Endodermal cell (in vitro differentiated cells): ENCODE measurements at places on chromosomes 3 and 15.

DNA sequence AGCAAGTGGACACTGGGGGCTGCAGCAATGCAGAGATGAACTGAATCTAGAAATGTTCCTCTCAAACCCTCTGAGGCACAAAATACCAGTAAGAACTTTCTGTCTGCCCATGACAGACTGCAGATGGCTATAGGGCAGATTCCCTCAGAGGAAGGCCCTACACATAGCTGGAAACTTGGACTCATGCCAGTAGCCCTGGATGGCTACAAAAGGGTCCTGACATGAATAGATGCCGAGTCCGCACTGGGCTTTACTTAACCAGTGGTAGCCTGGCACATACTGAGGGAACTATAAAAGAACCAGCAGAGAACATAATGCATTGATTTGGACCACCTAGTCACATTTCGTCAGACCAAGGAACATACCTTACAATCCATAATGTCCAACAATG, 66.7 kb downstream of the C3orf80 start:
- DNase-seq: no peak

GRCh38 chr3:65174713-65175112, 486.9 kb upstream of the ADAMTS9 start:
- DNase-seq: no peak

DNA sequence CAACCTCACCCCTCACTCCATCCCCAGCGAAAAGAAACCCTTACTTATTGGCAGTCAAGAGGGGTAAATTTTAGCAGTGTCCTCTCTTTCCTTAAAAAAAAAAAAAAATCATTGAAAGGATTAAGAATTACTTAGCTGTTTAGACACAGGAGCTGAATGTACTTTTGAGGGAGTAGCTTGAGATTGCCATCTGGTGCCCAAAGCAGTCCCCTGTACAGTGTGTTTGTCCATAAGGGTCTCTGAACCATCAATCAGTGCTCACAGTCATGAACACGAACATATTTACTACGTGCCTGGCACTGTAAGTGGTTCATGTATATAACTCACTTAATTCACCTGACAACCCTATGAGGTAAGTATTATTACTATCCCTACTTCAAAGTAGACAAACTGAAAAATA, 463.5 kb downstream of the RAP2B start:
- DNase-seq: no peak

GRCh38 chr3:67655364-67656121, 1.1 kb upstream of the SUCLG2 start:
- DNase-seq: no peak

GRCh38 chr3:115164374-115165221, 17.5 kb upstream of the ZBTB20 start:
- no peak for DNase-seq

GRCh38 chr3:100103558-100104441, 10.5 kb downstream of the FILIP1L start:
- no peak for DNase-seq

DNA sequence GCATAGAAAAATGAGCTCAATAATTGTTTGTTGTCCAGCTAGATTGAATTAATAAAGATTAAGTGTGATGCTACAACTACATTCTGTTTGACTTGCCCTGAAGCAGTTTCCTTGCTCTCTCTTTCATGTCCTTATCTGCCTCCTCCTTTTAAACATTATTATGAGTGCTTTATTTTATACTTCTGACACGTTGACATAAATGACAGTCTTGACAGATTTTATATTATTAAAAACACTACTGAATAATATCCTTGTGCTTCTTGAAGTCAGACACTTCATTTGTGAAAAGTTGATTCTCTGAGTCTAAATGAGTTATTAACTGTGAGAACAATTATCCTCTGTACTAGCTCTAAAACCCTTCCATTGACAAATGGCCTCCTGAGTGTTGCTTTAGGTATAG, 58.2 kb downstream of the PLCL2 start:
- no peak for DNase-seq

GRCh38 chr15:47959617-47960413, 161.0 kb upstream of the SLC24A5 start:
- no peak for DNase-seq

GRCh38 chr3:47092090-47092489, 71.8 kb downstream of the SETD2 start:
- DNase-seq: no peak

DNA sequence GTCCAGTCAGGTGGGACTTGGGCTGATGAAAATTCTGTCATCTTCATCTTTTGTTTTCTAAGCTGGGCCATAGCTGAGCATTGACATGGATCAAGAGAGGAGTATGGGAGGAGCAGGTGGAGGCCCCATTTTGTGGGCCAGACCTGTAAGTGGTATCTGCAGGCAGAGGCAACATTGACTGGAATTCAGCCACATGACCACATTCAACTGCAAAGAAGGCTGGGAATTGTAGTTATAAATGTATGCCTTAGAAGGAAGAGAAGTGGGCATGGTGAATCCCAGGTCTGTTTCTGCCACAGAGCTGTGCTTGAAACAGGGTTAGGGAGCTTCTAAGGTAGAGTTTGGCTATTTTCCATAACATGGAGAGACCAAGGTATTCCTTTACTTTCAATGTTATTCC, 11.4 kb downstream of the KCNAB1 start:
- DNase-seq: no peak

DNA sequence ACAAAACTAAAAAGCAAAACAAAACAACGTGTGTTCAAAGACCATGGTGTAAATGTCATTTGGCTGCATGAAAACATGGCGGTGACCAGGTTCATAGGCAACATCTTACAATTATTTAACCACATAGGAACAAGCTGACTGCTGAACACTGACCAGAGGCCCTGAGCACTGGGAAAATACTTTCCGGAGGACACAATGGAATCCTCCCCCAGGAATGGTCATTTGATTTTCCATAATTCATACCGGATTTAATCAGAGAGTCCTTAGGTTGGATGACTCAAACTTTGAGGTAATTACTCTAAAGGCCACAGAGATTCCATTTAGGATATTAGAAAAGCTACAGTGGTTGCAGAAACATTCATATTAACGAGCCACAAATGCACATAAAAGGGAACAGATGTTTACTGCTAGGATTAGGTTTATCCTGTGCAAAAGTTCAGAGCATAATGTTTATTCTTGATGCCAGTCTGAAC, 254.7 kb downstream of the NR1D2 start:
- no peak for DNase-seq

GRCh38 chr15:64311566-64311965, 44.4 kb downstream of the CSNK1G1 start:
- no peak for DNase-seq

- DNase-seq: no peak
These were observed 399.7 kb upstream of the NR2F2 start for GRCh38 chr15:95930659-95931375.

- DNase-seq: peak; percentile 35
These were observed 48.2 kb upstream of the SLC41A3 start for GRCh38 chr3:126131881-126132750.

GRCh38 chr3:13004376-13004775, 68.9 kb downstream of the IQSEC1 start:
- peak; percentile 67 for DNase-seq

GRCh38 chr3:115859002-115859807, 235.9 kb downstream of the GAP43 start:
- DNase-seq: peak; percentile 67

GRCh38 chr15:47717036-47717612, at the start of gene SEMA6D:
Gene SEMA6D (plus strand): TSS chr15:47717505. CDS start chr15:47759799, 42,294 bp downstream.
- peak; percentile 91 for DNase-seq

- no peak for DNase-seq
These were observed 55.3 kb upstream of the SLC6A1 start for GRCh38 chr3:10937141-10937825.

- DNase-seq: no peak
These were observed 964.7 kb downstream of the TUSC7 start for GRCh38 chr3:117674321-117674720.

GRCh38 chr3:128567141-128567540, 74.1 kb upstream of the GATA2 start:
- DNase-seq: no peak

GRCh38 chr3:4850211-4850927, 128.9 kb upstream of the BHLHE40 start:
- DNase-seq: no peak

- DNase-seq: no peak
These were observed 328.3 kb upstream of the CHRM5 start for GRCh38 chr15:33639978-33640377.

- DNase-seq: peak; percentile 49
These were observed 30.2 kb downstream of the TTBK2 start for GRCh38 chr15:42890161-42890913.
